ENCODE measurements at places on chromosomes 11 and 22.

DNA sequence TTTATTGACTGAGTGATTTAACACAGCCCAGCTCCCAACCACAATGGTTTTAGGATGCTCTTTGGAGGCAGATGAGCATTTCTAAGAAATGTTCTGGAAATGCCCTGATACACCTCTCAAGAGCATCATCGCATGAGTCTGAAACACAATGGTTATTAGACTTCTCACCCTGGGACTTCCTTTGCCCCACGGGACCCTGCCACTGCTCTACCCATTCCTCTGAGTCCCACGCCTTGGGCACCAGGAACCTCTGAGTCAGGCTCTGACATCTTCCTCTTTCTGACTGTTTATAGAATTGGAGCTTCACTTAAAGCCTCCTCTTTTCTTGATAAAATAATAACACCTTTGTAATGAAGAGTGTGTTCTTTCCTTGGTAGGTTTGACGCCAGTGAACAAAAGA is 85.6 kb upstream of the PARVA start:
- H3K27ac ChIP-seq, result no peak overlapping the region
- H3K27me3 ChIP-seq, result no peaks in the 10 kb centered on the region
- DNase-seq, result no peak
- peaks cover 5% of the 10 kb centered on the region for H3K4me1 ChIP-seq
- no peaks in the 10 kb centered on the region for H3K36me3 ChIP-seq

DNA sequence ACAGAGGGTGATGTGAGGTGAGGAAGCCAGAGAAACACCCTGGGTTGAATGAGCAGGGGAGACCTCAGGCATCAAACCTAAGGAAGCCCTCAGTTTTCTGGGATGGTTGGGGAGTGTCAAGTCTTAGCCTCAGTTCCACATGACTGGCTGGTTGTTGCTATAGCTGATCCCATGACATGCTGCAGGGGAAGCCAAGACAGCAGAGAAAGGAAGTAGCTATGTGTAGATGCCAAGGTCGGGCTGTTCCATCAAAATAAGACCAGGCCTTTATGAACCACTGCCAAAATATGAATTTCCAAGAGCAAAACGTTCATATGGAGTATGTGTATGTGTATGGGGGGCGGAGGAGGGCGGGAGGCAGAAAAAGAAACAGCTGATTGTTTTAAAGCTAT is 11.6 kb downstream of the CD59 start:
- H3K4me3 ChIP-seq, result no peak overlapping the region
- no peaks in the 10 kb centered on the region for H3K4me1 ChIP-seq
- peaks cover 12% of the 10 kb centered on the region for H3K36me3 ChIP-seq
- no peak overlapping the region for H3K27ac ChIP-seq

DNA sequence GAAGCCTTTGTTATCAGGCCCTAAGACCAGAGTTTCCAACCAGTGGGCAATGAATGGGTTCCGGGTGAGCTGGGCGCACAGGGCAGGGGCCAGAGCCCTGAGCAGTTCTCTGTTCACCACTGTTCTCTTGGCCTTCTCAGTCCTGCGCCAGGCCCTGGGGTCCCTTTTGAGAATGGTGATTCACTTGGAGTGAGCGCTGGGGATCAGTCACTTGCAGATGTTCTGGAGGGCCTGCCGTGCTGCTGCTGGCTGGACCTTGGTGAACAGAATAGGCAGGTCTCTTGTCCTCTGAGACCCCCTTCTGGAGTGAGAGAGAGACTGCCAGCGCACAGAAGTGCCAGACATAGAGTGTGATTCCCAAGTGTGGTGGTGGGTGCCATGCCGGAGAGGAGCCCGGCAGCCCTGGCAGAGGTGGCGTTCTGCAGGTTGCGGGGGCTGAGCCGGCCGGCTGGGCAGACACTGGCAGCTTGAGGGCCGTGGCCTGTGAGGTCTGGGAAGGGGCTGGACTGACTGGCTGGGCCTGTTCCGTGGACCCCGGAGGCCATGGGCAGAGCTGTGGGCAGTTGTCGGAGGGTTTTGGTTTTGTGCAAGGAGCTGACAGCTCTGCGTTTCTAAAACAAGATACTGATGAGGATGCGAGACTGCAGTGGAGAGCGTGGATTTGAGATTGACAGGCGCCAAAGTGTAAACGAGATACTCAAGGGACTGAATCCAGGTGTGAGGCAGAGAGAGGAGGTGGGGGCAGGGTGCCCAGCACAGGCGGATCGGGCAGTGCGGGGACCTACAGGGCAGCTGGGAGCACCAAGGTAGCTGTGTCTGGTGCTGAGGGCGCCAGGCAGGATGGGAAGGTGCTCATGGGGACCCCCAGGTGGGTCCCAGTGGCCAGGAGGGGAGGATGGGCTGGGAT is 12.3 kb downstream of the TPCN2 start:
- no peaks in the 10 kb centered on the region for H3K27me3 ChIP-seq
- no peaks in the 10 kb centered on the region for H3K4me1 ChIP-seq
- H3K27ac ChIP-seq, result no peak overlapping the region

DNA sequence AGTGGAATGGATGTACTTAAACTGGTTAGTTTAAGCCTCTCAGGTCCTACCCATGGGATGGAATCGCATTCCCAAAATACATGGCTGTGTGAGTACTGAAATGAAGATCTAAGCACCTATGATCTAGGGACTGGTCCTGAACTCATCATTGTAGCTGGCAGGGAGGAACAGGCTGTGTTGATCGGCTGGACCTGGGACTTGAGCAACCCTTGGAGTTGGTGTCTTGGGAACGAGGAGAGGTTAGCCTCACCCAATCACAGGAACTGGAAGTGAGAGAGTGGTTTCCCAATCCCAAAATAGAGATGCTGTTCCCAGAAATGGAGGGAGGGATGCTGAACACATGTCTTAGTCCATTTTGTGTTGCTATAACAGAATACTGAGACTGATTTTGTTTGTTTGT is 16.4 kb upstream of the ASCC2 start:
- no peaks in the 10 kb centered on the region for H3K4me1 ChIP-seq
- no peaks in the 10 kb centered on the region for H3K36me3 ChIP-seq
- H3K4me3 ChIP-seq, result no peak overlapping the region
- H3K27me3 ChIP-seq, result no peaks in the 10 kb centered on the region

GRCh38 chr11:17722000-17722643 is 2.8 kb downstream of the MYOD1 start:
- peaks cover 27% of the 10 kb centered on the region for H3K27me3 ChIP-seq
- no peaks in the 10 kb centered on the region for H3K4me1 ChIP-seq
- no peak for DNase-seq

DNA sequence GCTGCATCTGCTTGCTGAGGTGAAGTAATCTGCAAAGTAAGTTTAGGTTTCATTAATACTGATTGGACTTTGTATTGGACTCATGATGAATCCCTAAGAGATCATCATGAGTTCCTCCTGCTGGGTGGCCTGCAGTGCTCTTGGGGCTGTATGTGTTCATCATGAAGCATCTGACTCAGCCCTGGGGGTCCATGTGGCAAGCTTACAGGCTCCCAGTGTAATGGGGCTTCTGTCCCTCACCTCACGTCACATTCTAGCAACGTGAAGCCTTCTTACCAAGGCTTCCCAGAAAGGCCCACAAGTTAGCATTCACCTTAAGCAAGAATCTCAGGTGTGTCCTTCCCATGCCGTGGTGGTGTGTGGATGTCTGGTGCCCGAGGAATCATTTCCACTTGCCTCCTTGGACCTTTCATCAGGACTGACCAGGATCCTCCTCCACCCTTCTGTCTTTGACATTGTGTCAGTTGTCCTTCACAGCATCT is 23.7 kb downstream of the CRKL start:
- no peak overlapping the region for H3K27ac ChIP-seq
- no peak for DNase-seq
- no peak overlapping the region for H3K4me3 ChIP-seq
- H3K36me3 ChIP-seq, result peaks cover 4% of the 10 kb centered on the region

- no peak overlapping the region for H3K4me3 ChIP-seq
- H3K36me3 ChIP-seq, result no peaks in the 10 kb centered on the region
- no peaks in the 10 kb centered on the region for H3K4me1 ChIP-seq
- no peak overlapping the region for H3K27ac ChIP-seq
- no peaks in the 10 kb centered on the region for H3K27me3 ChIP-seq
- no peak for DNase-seq
Measured at GRCh38 chr11:9825895-9826294, 162.0 kb downstream of the SWAP70 start.

GRCh38 chr22:42726811-42727210 is 6.1 kb upstream of the A4GALT start:
- no peaks in the 10 kb centered on the region for H3K36me3 ChIP-seq
- H3K4me3 ChIP-seq, result no peak overlapping the region
- DNase-seq, result no peak
- no peak overlapping the region for H3K27ac ChIP-seq
- H3K4me1 ChIP-seq, result no peaks in the 10 kb centered on the region
- H3K27me3 ChIP-seq, result peaks cover 3% of the 10 kb centered on the region

DNA sequence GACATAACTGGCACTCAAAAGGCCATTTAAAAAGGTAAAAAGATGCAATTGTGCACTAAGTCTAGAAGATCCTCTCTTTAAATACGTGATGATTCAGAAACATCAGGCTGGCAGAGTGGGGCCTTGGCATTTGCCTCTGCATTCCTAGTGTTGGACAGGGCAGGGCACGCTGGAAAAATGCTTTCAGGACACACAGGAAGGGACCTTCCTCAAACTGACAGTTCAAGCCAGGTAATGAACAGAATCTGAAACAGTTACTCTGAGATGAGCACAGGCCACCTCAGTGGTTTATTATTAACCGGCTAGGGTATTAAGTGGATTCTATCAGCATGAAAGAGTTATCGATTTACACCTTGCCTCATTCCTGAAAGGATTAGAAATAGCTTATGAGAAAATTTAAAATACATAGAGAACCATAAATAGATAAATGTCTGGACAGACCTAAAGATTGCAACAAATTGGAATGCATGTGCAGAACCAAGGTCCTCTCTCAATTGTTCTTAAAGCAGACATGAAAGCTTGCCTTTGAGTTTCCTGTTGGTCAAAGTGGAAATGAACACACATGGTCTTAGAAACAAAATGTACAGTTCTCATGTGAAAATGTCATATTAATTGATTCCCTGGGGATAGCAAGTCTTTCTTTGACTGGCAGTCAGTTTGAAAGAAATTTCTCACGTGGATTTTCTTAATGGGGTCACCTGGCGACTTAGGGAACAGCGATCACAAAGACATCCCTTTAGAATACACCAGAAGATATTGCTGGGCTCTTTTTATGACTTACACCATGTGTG is 21.5 kb upstream of the CSNK2A3 start:
- no peaks in the 10 kb centered on the region for H3K27me3 ChIP-seq
- no peaks in the 10 kb centered on the region for H3K36me3 ChIP-seq
- no peaks in the 10 kb centered on the region for H3K4me1 ChIP-seq
- no peak overlapping the region for H3K4me3 ChIP-seq

GRCh38 chr11:129969920-129970319 is 32.7 kb downstream of the PRDM10 start:
- no peaks in the 10 kb centered on the region for H3K36me3 ChIP-seq
- no peak overlapping the region for H3K27ac ChIP-seq
- no peaks in the 10 kb centered on the region for H3K27me3 ChIP-seq
- no peak overlapping the region for H3K4me3 ChIP-seq
- no peak for DNase-seq
- no peaks in the 10 kb centered on the region for H3K4me1 ChIP-seq

DNA sequence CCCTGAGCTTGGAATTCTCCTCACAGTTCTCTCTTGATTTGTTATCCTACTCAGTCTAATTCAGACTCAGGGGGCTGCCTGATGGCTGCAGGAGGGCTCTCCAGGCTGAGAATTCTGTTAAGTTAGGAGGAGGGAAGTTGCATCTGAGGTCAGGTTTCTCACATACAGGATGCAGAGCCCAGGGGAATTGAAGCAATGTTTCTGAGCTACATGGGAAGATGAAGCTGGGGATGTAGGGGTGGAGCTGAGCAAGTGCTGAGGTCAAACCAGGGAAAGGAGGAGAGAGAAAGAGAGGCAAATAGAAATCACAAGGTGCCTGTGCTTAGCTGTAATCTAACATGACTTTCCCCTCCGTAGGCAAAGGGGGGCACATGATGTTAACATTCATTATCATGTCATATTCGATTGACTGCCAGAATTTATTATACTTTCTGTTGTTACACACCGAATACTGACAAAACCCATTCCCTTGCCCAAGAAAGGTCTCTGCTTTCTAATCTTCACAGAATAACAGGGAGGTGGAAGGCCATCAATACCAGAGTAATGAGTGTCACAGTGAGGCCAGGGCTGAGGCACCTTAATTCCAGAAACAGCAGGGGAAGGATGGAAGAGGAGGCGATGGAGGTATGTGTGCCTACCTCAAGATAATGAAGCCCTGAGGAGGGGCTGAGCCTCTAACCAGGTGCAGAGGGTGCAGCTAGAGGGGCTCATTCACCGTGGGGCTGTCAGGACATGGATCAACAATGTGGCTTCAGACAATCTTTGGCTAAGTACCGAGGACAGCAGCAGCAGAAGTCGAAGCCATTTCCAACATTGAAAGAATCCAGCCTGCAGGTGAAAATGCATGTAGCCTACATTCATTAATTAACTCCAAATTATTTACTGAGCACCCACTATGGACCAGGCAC is 205.4 kb upstream of the SNX19 start:
- H3K27me3 ChIP-seq, result no peaks in the 10 kb centered on the region
- no peaks in the 10 kb centered on the region for H3K36me3 ChIP-seq
- DNase-seq, result no peak
- H3K4me1 ChIP-seq, result no peaks in the 10 kb centered on the region
- H3K4me3 ChIP-seq, result no peak overlapping the region
- H3K27ac ChIP-seq, result no peak overlapping the region

DNA sequence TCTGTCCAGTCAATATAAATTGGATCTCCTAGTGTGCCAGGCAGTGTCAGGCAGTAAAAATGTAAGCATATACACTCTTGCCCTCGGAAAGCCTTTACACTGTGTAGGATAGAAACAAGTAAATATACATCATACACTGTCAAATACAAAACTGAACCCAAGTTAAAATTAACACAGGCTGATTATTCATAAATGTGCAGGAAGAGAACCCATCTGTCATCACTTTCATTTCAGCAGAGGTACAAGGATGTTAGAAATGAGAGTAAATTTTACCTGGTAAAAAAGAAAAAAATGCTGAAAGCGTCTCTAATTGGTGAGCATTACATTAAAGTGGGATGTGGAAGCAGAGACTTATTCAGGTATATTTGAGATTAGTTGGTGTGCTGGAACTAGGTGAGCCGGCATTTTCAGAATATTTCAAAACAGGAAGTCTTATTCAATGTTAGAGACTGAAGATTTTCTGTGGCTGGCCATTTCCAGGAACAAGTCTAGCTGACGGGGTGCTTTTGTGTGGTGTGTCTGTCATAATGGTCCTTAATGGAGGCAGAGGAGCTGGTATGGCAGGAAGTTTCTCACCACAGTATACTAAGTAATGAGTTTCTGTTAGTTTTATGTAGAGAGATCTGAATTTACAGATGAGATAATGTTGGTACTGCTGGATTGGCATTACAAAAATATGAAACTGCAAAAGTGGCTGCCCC is 192.6 kb downstream of the CASP12 start:
- H3K36me3 ChIP-seq, result no peaks in the 10 kb centered on the region
- H3K4me1 ChIP-seq, result peaks cover 22% of the 10 kb centered on the region
- H3K27ac ChIP-seq, result peak overlapping the region; percentile 66
- peak; percentile 63 for DNase-seq
- peak overlapping the region; percentile 20 for H3K4me3 ChIP-seq

DNA sequence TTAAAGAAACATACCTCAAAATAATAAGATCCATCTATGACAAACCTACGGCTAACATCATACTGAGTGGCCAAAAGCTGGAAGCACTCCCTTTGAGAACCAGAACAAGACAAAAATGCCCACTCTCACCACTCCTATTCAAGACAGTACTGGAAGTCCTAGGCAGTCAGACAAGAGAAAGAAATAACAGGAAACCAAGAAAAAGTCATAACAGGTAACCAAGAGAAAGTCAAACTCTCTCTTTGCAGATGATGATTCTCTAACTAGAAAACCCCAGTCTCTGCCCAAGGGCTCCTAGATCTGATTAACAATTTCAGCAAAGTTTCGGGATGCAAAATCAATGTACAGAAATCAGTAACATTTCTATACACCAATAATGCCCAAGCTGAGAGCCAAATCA is 35.6 kb downstream of the TMEM123 start:
- H3K36me3 ChIP-seq, result no peaks in the 10 kb centered on the region
- peak overlapping the region; percentile 21 for H3K4me3 ChIP-seq
- no peak for DNase-seq

Data from effector memory CD4-positive, alpha-beta T cell (primary cell).